Mesenchymal stem cell (in vitro differentiated cells and primary cell): ENCODE measurements at places on chromosomes 1 and 21.

DNA sequence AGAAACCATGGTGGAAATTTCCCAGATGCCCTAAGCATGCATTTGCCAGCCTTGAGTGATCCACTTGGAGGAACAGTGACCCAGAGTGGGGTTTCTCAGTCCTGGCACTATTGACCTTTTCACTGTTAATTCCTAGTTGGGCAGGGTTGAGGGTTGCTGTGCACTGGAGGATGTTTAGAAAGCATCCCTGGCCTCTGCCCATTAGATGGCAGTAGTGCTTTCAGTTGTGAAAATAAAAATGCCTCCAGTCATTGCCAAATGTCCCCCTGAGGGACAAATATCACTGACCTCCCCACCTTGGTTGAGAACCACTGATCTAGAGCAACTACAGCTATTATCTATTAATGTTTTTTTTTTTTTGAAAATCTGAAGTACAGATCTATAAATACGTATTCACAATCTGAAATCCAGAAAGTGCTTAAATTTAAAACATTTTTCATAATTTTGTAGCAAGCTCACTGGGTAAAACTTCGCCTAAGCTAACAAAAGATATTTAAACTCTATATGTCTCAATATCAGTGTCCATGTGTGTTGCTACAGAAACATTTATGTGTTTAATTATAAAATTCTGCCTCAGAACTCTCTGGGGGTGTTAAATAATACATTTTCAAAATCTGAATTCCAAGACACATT is 27.3 kb downstream of the F3 start:
- H3K4me1 ChIP-seq = no peaks in the 10 kb centered on the region
- no peaks in the 10 kb centered on the region for H3K27me3 ChIP-seq
- peaks cover 10% of the 10 kb centered on the region for H3K36me3 ChIP-seq
- H3K4me3 ChIP-seq = no peak overlapping the region
- no peak overlapping the region for H3K27ac ChIP-seq
- DNase-seq = peak; percentile 55

DNA sequence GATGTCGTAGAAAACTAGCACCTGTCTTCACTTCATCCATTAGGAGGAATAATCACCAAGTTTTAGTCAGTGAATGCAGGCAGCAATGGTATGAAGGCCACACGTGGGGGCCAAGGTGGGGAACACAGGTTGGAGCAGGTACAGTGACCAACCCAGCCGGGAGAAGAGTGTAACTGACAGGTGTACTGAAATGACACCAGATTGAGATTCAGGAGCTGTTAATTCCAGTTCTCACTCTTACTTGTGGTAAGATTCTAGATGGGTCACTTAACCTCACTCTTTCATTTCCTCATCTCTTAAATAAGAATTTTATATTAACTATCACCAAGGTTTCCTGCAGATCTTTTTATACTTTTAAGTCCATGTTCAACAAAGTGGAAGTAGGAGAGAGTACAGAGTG is 206.2 kb upstream of the PTBP2 start:
- H3K4me1 ChIP-seq = peaks cover 9% of the 10 kb centered on the region

- no peak overlapping the region for H3K27ac ChIP-seq
- H3K4me1 ChIP-seq = peaks cover 26% of the 10 kb centered on the region
- no peak overlapping the region for H3K4me3 ChIP-seq
- H3K36me3 ChIP-seq = no peaks in the 10 kb centered on the region
Observed at GRCh38 chr1:205438213-205439158, 16.6 kb upstream of the LEMD1 start.

DNA sequence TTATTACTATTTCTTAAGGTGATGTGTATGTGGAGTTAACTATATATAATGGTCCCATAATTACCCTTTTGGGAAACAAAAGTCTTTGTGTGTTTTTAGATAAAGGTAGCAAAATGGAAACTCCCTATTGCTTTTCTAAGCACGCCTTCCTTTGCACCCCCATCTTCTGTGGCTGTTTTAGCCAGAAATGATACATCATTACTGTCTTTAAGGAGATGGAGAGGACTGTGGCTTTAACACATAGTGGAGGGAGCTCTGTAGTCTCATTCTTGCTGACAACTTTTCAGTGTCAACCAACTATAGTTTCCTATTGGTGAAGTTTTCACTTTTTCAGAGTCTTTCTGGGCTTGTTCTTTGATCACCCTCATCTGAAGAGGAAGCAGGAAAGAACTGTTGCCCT is 1.0 kb downstream of the APOBEC4 start:
- H3K4me3 ChIP-seq = no peak overlapping the region
- no peaks in the 10 kb centered on the region for H3K36me3 ChIP-seq
- H3K27ac ChIP-seq = no peak overlapping the region

DNA sequence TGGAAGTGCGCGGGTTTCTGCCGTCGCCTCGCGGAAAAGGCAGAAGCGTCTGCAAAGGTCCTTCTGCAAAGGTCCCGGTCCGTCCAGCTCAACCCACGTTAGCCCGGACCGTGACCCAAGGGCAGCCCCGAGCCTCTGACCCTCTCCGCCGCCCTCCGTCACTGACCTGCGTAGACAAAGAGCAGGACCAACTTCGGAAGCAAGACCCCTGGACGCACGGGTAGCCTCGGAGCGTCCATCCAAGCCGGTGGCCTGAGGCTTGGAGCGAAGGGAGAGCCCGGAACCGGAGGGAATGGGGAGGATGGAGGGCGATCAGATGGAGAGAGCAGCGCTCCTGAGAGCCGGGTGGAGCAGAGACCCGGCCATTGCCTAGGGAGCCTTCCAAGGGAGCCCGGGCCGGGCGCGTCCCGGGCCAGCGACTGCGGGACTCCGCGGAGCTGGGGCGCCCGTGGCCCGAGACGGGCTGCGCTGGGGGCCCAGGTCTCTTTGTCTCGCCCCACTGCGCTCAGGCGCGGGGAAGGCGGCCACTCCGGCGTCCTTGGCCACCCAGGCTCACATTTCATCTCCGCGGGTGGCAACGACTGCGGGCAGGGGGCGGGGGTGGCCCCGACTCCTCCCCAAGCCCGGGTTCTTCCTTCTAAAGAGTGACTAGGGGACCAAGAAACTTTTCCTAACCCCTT is at the start of gene CYYR1:
Gene CYYR1 (minus strand): TSS at position 585 of the 680 bp plus-strand sequence. CDS start 346 bp downstream, at position 239.
- DNase-seq = peak; percentile 28
- H3K27me3 ChIP-seq = no peaks in the 10 kb centered on the region
- H3K36me3 ChIP-seq = no peaks in the 10 kb centered on the region

GRCh38 chr21:40015818-40016217 is 148.6 kb downstream of the PCP4 start:
- no peak overlapping the region for H3K4me3 ChIP-seq
- no peak for DNase-seq
- H3K27me3 ChIP-seq = no peaks in the 10 kb centered on the region
- no peaks in the 10 kb centered on the region for H3K36me3 ChIP-seq
- H3K4me1 ChIP-seq = no peaks in the 10 kb centered on the region

- no peak overlapping the region for H3K27ac ChIP-seq
- DNase-seq = no peak
- no peak overlapping the region for H3K4me3 ChIP-seq
Observed at GRCh38 chr1:245216366-245217115, 61.8 kb downstream of the KIF26B start.

DNA sequence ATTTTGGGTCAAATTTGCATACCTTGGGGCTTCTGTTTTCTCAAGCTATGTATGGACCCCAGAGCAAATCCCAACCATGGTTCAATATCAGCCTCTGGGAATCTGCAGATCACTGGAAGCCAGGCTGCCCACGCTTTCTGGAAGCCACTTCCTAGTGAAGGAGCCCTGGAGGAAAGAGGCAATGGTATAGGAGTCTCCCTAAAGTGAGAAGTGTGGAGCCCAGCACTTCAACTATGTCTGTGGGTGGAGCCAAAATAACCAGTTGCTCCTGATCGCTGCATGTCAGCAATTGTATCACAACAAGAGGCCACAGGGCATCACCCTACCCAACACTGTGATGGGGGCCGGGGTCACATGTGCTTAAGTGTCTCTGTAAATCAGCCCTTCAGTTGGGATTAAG is 26.9 kb downstream of the ETS2 start:
- no peak overlapping the region for H3K27ac ChIP-seq
- H3K4me1 ChIP-seq = no peaks in the 10 kb centered on the region
- H3K36me3 ChIP-seq = no peaks in the 10 kb centered on the region
- H3K4me3 ChIP-seq = no peak overlapping the region

GRCh38 chr1:165387961-165388360 is 31.4 kb upstream of the LMX1A start:
- no peak overlapping the region for H3K27ac ChIP-seq
- H3K27me3 ChIP-seq = peaks cover 76% of the 10 kb centered on the region
- no peak overlapping the region for H3K4me3 ChIP-seq

- no peaks in the 10 kb centered on the region for H3K36me3 ChIP-seq
- H3K4me1 ChIP-seq = no peaks in the 10 kb centered on the region
- DNase-seq = no peak
- H3K27ac ChIP-seq = no peak overlapping the region
- H3K27me3 ChIP-seq = no peaks in the 10 kb centered on the region
Observed at GRCh38 chr21:25441835-25442234, 165.4 kb downstream of the MRPL39 start.

GRCh38 chr1:183583466-183583865 is 6.8 kb downstream of the NCF2 start:
- no peak overlapping the region for H3K4me3 ChIP-seq
- H3K27me3 ChIP-seq = no peaks in the 10 kb centered on the region
- H3K36me3 ChIP-seq = no peaks in the 10 kb centered on the region
- DNase-seq = peak; percentile 48
- H3K27ac ChIP-seq = no peak overlapping the region

DNA sequence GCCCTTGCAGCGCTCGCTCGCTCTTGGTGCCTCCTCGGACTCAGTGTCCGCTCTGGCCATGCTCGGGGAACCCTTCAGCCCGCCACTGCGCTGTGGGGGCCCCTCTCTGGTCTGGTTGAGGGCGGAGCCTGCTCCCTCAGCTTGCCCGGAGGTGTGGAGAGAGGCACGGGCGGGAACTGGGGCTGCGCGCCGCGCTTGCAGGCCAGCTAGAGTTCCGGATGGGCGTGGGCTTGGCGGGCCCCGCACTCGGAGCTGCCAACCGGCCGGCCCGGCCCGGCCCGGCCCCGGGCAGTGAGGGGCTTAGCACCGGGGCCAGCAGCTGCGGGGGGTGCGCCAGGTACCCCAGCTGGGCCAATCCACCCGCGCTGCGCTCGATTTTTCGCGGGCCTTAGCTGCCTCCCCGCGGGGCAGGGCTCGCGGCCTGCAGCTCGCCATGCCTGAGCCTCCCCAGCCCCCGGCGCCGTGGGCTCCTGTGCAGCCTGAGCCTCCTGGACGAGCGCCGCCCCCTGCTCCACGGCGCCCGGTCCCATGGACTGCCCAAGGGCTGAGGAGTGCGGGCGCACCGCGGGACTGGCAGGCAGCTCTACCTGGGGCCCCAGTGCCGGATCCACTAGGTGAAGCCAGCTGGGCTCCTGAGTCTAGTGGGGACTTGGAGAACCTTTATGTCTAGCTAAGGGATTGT is 217.0 kb upstream of the PKN2 start:
- DNase-seq = no peak
- no peaks in the 10 kb centered on the region for H3K36me3 ChIP-seq
- no peak overlapping the region for H3K4me3 ChIP-seq
- H3K27me3 ChIP-seq = no peaks in the 10 kb centered on the region
- no peak overlapping the region for H3K27ac ChIP-seq
- peaks cover 5% of the 10 kb centered on the region for H3K4me1 ChIP-seq

GRCh38 chr1:187042538-187042937 is 213.8 kb downstream of the PLA2G4A start:
- no peaks in the 10 kb centered on the region for H3K36me3 ChIP-seq
- no peaks in the 10 kb centered on the region for H3K4me1 ChIP-seq
- no peaks in the 10 kb centered on the region for H3K27me3 ChIP-seq
- DNase-seq = no peak
- no peak overlapping the region for H3K27ac ChIP-seq

GRCh38 chr1:196433000-196433399 is 175.2 kb downstream of the KCNT2 start:
- DNase-seq = peak; percentile 22
- H3K27me3 ChIP-seq = no peaks in the 10 kb centered on the region
- H3K4me3 ChIP-seq = no peak overlapping the region
- peaks cover 3% of the 10 kb centered on the region for H3K4me1 ChIP-seq
- no peaks in the 10 kb centered on the region for H3K36me3 ChIP-seq

GRCh38 chr1:193542690-193543089 is 356.3 kb upstream of the B3GALT2 start:
- no peak overlapping the region for H3K27ac ChIP-seq
- peak; percentile 25 for DNase-seq
- H3K4me3 ChIP-seq = no peak overlapping the region
- no peaks in the 10 kb centered on the region for H3K36me3 ChIP-seq

DNA sequence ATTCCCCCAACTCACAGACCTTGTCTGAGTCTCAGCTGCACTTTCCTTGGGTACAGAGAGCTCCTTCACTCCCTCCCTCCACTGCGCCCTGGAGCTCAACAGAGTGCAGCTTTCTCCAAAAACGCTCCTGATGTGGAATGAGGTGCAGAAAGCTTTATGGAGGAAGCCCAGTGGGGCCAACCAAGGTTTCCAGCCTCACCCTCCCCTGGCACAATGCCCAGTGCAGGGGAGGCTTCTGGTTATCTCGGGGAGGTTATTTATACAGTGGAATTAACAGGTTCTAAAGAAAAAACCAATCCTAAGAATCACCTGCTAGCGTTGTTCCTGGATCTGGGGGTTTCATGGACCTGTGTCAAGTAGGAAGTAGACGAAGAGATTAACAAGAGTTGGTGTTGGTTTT is at the start of gene ITLN1:
Gene ITLN1 (minus strand): TSS at position 139 of the 400 bp plus-strand sequence. CDS start 303 bp downstream, outside the sequence.
- H3K36me3 ChIP-seq = no peaks in the 10 kb centered on the region
- no peak within 1 kb of the TSS for H3K27ac ChIP-seq
- H3K4me3 ChIP-seq = no peak within 1 kb of the TSS
- no peaks in the 10 kb centered on the region for H3K27me3 ChIP-seq

DNA sequence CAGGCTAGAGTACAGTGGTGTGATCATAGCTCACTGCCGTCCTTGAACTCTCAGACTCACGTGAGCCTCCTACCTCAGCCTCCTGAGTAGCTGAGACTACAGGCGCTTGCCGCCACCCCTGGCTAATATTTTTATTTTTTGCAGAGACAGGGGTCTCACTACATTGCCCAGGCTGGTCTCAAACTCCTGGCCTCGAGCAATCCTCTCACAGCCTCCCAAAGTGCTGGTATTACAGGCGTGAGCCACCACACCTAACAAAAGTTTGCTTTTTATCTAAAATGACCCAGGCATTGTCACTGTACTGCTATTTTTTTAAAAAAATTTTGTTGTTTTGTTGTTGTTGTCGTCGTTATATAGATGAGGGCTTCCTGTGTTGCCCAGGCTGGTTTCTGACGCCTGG is 46.4 kb downstream of the CAPN2 start:
- peaks cover 100% of the 10 kb centered on the region for H3K36me3 ChIP-seq
- peaks cover 4% of the 10 kb centered on the region for H3K4me1 ChIP-seq
- no peak overlapping the region for H3K4me3 ChIP-seq
- DNase-seq = no peak

GRCh38 chr1:153533689-153534201 is 2.0 kb downstream of the S100A6 start:
- peak overlapping the region; percentile 98 for H3K27ac ChIP-seq
- H3K4me1 ChIP-seq = peaks cover 34% of the 10 kb centered on the region
- peaks cover 8% of the 10 kb centered on the region for H3K36me3 ChIP-seq
- H3K27me3 ChIP-seq = no peaks in the 10 kb centered on the region
- peak overlapping the region; percentile 9 for H3K4me3 ChIP-seq

- peaks cover 2% of the 10 kb centered on the region for H3K4me1 ChIP-seq
- H3K27ac ChIP-seq = no peak overlapping the region
- no peak overlapping the region for H3K4me3 ChIP-seq
- no peaks in the 10 kb centered on the region for H3K27me3 ChIP-seq
- no peak for DNase-seq
Observed at GRCh38 chr1:226420897-226421296, 13.0 kb upstream of the PARP1 start.

GRCh38 chr21:21973806-21974205 is 975.6 kb downstream of the NCAM2 start:
- H3K4me1 ChIP-seq = no peaks in the 10 kb centered on the region
- DNase-seq = peak; percentile 0
- no peak overlapping the region for H3K27ac ChIP-seq
- no peak overlapping the region for H3K4me3 ChIP-seq
- no peaks in the 10 kb centered on the region for H3K36me3 ChIP-seq
- H3K27me3 ChIP-seq = no peaks in the 10 kb centered on the region
